ENCODE measurements at places on chromosomes 6 and 20.

GRCh38 chr6:31243508-31243907 lies 28.4 kb downstream of the HLA-C start:
- DNase-seq = no peak

GRCh38 chr6:90068264-90068663 lies 174.0 kb downstream of the GJA10 start:
- no peak for DNase-seq

- no peak for DNase-seq
Observed at GRCh38 chr6:87473419-87473903, 687 bp downstream of the SLC35A1 start.

DNA sequence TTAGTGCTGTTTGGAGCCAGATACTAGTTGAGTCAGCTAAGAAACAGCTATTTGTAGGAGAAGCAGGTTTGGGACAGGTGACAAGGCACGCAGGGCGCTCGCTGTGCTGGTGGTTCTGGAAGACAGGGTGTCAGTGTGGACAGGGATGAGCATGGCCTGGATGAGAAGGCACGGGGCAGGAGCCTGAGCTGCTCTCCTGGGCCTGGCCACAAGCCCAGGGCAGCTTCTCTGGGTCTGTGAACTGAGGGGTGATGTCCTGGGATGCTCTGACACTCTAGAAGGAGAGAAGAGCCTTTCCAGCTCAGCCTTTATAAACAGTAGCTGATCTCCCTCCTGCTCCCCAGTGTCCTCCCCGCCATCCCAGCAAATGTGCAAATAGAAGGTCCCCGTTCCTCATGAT lies 37.9 kb downstream of the PLG start:
- no peak for DNase-seq

DNA sequence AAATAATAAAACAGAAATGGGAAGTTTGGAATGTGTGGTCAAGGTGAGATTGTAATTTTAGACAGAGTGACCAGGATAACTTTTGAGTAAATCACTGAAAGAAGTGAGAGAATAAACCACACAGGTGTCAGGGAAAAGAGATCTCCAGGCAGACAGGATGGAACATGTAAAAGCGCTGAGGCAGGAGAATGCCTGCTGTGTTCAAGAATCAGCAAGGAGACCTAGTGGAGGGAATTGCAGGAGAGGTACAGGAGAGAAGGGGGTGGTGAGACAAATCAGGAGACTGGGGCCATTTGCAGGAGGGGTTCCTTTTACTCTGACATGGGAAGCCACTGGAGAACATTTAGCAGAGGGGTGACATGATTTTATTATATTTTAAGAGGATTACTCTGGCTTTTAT lies 456.7 kb downstream of the NKAIN2 start:
- no peak for DNase-seq

- no peak for DNase-seq
Observed at GRCh38 chr6:56853541-56853940, 101.4 kb upstream of the BEND6 start.

- no peak for DNase-seq
Observed at GRCh38 chr20:2838170-2838797, 2.2 kb downstream of the PCED1A start.

DNA sequence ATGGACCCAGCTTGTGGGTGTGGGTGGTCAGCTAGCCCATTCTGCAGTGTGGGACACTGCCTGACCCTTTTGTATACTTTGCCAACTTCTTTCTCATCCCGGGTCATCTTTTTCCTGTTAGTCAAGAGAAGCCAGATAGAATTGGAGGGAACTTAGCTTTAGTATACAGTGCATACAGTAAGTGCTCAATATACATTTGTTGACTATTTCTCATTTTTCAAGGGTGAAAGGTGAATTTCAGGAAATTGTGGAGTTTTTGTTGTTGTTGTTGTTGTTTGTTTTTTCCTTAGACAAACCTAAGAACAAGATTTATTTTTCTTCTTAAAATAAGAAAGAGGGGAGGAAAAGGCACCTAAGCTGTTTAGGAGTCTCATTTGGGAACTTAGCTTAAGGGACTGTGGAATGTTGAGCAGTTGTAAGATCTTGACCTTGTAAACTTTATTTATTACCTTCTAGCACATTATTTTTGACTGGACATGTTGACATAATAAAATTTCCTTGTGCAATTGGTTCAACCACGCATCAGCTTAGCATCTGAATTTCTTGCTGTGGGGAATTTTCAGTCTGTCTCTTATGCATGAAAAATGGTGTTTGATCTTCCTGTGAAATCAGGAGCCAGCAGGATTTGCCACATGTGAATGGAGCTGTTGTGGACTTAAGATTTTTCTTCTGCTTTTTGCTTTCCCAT lies 113.6 kb downstream of the ARID1B start:
- no peak for DNase-seq

DNA sequence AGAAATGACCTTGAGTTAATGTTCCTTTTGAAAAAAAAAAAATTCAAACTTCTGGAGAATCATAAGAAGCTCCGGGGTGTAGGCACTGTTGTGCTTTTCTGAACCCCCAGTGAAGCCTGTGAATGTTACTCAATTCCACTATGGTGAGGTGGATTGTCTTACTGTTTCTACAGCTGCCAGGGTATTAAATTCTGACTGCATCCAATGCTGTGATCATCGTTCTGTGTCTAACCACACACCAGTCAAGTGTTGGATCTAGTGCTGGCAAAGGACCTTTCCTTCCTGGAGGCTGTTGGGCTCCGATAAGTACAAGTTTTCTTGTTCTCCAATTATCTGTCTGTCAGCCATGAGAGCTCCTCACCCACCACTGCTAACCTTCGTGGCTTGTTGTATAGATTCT lies 162.0 kb upstream of the EPHA7 start:
- DNase-seq = no peak

- DNase-seq = no peak
Observed at GRCh38 chr6:98836025-98836961, 1.9 kb downstream of the POU3F2 start.

DNA sequence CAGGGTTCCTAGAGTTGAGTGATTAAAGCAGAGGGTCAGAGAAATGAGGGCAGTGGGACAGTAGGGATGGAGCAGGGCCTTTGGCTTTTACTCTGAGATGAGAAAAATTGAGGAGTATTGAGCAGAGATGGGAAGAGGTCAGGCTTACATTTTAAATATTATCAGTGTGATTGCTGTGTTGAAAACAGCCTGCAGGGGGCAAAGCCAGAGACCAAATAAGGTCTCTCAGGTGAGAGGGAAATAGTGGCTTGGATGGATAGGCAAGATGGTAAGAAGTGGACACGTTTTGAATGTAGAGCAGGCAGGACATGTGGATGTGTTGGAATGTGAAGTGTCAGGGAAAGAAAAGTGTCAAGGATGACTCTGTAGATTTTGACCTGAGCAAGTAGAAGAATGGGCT lies 105.0 kb upstream of the MAP3K7 start:
- no peak for DNase-seq
